ENCODE measurements at places on chromosomes 12 and 14.

DNA sequence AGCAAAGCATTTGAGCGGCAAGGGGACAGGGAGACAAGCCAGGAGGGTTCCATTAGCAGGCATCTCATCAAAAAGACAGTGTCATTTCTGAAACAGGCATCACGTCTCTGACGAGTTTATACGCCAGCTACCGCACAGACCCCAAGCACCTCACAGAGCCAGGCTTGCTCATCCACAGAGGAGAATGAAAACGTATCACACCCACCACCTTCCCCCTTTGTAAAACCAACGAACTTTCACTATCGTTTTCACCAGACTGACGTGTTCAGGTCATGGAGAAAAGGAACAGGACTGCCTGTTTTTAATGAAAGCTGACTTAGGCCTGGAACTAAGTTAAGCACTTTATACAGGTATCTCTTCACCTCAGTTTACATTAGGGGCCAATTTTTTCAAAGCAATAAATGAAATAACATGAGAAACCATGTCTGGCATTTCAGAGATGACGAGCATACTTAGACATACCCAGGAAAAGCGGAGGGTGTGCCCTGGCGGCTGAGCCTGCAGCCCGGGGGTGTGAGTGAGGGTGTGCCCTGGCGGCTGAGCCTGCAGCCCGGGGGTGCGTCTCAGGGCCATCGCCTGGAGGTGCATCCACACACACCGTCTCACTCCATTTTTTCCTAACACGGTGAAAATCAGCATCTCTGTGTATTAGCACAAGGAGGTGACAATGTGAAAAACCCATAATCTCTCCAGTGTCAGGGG is 41.9 kb downstream of the STX2 start:
- DNase-seq: peak; percentile 15

- no peak for DNase-seq
Measured at GRCh38 chr12:125149160-125150108, 84.2 kb downstream of the AACS start.

DNA sequence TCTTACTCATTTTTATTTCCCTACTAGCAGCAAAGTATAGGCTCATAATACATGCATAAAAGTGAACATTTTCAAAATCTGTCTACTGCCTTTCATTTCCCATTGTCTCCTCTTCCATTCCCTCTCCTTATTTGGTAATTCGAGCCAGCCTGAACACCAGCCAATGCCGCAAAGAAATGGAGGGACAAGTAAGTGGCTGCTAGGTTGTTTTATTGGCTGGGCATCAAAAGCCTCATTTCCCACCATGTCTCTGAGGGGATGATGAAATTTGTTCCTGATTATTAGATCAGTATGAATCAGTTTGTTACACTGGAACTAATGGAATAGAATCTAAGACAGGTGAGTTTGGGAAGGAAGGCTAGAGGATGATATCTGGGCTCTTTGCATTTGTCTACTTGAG is 143.5 kb downstream of the KCNA5 start:
- no peak for DNase-seq

DNA sequence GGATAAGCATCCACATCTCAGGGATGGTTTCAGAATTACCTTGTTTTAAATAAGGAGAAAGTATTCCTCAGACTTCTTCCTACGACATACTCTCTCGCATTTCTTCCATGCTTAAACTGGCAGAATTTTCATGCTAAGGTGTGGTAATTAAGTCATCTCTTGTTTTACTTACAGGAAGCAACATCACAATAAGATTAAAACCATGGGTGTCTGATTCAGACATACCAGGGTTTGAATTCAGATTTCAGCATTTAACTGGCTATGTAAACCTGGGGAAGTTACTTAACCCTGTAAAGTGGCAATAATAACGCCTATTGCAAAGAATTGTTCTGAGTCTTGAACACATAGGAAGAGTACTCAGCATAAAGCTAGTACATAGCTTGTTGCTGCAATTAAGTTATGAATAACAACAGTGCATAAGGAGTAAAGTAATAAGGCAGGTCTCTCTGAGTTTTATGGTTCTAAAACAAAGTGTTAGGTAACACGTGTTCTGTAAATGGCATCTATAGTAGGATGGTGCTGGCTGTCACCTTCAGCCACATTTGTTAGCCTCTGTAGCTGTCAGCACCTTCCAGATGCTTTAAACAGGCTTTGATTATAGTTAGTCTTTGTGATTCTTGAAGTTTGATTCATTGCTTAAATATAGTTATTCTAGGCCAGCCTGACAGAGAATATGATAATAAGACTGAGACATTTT is 38.8 kb downstream of the IFT43 start:
- no peak for DNase-seq

DNA sequence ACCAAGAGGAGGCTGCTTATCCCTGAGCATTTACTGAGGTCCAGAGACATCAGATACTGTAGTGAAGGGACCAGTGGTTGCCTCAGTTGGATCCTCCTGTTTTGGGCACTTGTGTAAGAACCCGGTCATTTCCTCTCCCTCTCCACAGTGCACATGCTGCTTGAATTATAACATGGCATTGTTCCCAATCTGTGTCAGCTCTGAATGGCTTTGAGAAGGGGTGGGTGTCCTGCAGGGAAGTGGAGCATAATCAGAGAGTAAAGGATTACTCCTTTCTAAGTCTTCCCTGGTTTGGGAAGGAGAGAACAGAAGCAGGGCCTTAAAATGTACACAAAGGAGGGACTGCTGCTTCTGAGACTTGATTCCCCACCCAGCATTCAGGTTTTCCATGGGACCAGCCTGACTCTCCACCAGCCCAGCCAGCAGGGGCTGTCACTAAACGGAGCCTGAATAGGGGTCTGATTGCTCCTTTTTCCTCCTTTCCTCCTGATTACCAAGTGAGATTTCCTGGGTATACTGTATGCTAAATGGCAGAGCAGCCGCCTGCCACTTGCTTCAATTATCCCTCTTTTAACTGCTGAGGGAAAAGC is 78.4 kb downstream of the NRXN3 start:
- no peak for DNase-seq

- DNase-seq: no peak
Measured at GRCh38 chr12:121227294-121227693, 17.4 kb downstream of the P2RX4 start.

DNA sequence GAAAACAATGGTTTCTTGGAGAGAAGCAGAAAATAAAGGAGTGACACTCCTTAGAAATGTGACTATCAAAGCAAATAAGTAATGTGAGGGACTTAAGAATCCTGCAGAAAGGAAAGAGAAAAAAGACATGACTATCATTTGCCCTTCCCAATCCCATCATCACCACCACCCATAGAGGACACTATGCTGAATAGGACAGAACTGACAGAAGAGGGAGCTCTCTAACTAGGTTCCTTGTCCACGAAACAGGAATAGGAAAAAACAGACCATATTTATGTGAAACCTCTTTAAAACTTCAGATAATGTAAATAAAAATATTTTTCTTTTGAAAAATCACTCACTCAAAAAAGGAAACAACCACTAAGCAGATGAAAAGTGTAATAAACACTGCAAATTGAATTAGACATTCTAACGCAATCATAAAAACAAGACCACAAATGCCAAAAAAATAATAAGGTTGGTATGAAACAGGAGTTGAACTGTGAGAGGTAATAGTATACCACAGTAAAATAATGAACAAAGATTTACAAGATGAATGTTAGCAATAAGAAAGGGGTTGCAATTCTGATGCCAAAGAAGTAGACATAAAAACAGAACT is 24.1 kb downstream of the KLRD1 start:
- DNase-seq: no peak

DNA sequence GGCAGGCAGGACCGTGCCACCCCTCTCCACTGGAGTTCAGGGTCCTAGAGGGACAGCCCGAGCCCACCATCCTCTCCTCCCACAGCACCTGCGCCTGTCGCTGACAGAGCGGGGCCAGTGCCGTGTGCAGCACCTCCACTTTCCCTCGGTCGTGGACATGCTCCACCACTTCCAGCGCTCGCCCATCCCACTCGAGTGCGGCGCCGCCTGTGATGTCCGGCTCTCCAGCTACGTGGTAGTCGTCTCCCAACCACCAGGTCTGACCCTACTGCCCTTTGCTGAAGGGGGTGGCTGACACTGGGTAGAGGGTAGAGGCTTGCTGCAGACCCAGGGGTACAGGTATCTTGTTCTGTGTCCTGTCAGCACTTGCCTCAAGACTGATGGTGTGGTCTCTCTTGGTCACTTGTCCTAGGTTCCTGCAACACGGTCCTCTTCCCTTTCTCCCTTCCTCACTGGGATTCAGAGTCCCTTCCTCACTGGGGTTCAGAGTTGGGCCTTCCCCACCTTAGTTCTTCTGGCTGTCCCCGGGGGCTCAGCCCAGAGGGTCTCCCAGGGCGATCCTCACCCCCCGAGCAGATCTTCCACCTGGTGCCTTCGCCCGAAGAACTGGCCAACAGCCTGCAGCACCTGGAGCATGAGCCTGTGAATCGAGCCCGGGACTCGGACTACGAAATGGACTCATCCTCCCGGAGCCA is 42.0 kb downstream of the SH2B3 start:
- no peak for DNase-seq

DNA sequence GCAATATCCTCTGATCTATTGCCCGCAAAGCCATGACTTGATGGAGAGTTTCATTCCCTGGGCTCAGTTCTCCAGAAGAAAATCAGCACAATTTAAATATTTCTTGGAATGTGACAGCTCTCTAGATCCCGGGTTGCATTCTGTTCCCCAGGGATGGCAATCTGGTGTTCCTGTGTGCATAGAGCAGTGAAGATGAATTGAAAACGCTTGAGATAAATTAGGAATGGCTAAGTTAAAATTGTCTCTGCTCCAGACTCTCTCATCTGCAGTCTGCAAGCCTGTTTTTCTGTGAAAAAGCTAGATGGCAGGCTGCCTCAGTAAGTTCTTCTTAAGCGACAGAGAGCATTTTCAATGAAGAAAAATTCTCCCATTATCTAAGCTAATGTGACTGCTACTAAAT is 582.5 kb upstream of the MGAT4C start:
- no peak for DNase-seq

GRCh38 chr12:114760151-114760877 is 76.3 kb upstream of the TBX3 start:
- DNase-seq: no peak

GRCh38 chr12:13062669-13063068 is 18.5 kb downstream of the FAM234B start:
- no peak for DNase-seq

- no peak for DNase-seq
Measured at GRCh38 chr14:41302776-41303175, 303.9 kb upstream of the LRFN5 start.

DNA sequence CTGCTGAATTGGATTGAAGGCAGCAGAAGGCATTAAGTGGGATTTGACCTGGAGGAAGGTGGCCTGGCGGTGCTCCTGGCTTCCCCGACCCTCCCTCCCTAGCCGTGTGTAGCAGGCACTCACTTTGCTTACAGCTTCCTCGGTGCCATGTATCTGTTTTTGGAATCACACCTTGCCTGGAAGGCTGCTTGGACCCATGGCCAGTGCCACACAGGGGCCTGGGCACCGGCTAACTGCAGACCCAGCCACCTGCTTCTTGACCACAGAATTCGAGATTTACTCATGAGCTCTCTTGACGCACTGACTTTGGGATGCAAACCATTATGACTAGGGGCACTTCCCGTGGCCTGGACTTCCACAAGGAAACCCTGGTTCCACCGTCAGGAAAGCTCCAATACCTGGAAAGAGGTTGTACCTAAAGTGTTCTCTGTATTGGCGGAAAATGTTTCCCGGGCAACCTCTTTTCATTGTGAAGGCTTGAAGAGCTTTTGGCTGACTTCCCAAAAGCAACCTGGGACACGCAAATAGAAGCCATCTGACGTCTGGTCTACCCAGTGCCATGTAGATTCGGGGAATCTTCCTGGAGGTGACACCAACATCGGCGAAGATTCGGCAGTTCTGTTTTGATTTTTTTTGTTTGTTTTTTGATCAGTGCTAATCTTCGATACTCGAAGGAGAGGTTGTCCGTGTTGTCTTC is 125.6 kb upstream of the RTL1 start:
- DNase-seq: no peak

DNA sequence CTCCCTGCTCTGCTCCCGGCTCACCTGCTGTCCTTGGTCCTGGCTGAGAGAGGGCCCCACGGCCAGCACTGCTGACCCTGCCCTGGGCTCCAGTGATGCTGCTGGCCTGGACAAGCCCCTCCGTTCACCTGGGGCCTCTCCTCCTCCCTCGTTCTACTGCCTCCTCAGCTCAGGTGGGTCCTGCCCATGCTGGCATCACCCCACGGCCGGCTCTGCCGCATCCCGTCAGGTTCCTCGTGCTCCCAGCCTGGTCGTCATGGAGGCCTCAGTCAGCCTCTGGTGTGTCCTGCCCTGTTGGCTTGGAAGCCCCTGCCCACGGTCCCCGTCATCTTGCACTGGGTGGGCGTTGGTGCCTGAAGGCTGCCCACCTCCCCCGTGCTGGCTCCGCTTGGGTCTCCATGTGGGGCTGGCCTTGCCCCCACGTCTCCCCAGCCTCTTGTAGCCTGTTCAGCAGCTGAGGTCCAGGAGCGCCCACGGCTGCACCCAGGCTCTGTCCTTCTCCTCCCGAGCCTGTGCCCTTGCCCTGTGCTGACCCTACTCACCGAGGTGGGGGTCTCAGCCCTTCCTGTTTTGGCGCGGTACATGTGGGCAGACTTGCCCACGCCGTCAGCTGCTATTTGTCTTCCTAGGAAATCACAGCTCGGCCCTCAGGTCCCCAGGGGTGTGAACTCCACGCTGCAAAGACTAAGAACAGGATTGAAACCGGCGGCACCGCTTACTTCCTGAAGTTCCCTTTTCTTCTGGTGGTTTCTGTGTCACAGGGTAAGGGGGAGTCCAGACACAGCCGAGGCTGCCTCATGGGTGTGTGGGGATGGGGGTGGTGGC is 121.6 kb downstream of the TMEM121 start:
- DNase-seq: no peak

DNA sequence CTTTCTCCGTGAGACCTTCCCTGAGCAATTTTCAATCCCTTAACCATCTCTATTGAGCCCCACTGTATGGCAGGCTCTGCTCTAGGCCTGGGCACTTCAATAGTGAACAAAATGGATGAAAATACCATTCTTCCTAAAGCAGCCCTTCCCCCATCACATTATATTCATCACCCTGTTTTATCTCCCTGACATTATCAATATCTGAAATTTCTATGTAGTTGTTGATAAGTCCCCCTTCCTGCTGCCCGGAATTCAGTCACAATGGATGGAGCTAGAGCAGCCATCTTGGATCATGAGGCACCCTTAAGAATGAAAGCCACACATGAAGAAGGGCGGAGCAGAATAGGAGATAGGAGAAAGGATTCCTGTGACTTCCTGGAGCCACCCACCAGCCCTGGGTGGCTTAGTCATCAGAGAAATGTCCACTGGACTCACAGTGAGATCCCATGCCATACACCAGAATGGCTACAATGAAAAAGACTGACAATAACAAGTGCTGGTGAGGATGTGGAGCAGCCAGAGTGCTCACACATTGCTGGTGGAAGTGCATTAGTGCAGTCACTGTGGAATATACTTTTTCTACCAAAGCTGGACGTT is 33.9 kb downstream of the SCARB1 start:
- DNase-seq: no peak

All from T follicular helper cell (primary cell).